ENCODE measurements at places on chromosomes 12 and 14.

DNA sequence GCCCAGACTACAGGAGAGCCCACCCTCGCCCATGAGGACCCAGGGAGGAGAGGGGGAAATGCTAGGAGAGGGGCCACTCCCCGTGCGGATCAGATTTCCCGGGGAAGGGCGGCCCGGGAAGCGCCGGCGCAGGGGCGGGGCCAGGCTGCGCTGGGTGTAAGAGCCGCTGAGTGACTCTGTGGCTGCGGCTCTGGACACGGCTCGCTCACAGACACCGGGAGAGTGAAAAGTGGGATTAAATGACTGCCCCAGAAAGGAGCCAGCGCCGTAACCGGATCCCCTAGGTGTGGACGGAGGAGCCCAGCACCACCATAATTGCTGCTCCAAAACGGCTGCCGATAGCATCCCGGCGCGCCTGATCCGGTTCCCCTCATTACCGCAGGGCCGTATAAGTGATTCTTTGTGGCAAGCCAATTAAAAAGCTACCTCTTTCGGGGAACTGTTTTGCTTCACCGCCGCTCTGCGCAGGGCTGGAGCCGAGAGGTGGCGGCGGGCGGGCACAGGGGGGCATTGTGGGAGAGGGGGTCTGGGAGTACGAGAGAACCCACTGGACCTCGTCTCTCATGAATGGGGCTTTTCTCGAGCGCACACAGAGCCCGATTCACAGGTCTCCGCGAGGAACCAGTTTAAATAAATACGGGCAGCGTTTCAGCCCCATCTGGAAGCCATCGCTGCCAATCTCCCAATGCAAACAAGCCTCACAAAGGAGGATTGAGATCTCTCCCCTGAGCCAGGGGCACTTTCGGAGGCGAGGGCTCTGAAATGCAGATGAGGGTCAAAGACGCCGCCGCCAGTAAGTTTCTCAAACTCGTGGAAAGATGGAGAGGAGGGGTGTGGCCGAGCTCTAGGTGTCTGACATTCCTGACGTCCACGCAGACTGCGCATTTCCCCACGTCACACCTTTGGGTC is 2.5 kb downstream of the COL2A1 start:
- peak; percentile 40 for DNase-seq

GRCh38 chr14:75915045-75915444 is 66.8 kb downstream of the TGFB3 start:
- no peak for DNase-seq

DNA sequence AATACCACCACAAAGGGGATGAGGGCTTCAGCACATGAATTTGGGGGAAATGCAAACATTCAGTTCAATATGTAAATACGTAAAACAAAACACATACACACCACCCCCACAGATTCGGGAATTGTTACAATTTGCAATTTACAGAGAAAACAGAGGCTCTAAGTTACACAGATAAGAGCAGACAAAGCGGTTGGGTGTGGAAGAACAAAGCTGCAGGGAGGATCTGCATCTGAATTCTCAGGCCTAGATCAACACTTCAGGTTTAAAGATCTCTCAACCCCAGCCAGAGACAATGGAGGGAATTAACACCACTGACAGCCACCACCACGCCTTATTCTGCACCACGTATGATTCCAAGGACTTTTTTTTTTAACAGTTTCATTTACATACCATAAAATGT is 375.5 kb downstream of the BCL11B start:
- DNase-seq: no peak

DNA sequence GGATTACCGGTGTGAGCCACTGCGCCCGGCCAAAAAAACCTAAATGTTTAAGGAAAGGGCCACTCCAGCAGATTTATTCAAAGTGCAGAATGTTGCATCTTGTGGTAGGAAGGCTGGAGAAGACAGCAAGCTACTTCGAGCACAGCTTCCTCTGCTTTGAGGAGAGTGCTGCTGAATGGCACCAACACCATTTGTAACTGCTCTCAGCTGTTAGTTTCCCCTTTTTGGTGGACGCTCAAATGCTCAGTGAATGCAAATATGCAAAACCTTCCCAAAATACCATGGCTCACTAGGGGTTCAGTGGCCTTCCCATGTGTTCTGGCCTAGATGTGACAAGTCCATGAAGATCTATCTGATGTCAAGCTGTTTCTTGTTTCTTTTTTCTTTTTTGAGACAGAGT is 2.9 kb upstream of the TDRD9 start:
- DNase-seq: peak; percentile 41

- DNase-seq: peak; percentile 80
Measured at GRCh38 chr12:93777254-93777653, 100.1 kb downstream of the CRADD start.

DNA sequence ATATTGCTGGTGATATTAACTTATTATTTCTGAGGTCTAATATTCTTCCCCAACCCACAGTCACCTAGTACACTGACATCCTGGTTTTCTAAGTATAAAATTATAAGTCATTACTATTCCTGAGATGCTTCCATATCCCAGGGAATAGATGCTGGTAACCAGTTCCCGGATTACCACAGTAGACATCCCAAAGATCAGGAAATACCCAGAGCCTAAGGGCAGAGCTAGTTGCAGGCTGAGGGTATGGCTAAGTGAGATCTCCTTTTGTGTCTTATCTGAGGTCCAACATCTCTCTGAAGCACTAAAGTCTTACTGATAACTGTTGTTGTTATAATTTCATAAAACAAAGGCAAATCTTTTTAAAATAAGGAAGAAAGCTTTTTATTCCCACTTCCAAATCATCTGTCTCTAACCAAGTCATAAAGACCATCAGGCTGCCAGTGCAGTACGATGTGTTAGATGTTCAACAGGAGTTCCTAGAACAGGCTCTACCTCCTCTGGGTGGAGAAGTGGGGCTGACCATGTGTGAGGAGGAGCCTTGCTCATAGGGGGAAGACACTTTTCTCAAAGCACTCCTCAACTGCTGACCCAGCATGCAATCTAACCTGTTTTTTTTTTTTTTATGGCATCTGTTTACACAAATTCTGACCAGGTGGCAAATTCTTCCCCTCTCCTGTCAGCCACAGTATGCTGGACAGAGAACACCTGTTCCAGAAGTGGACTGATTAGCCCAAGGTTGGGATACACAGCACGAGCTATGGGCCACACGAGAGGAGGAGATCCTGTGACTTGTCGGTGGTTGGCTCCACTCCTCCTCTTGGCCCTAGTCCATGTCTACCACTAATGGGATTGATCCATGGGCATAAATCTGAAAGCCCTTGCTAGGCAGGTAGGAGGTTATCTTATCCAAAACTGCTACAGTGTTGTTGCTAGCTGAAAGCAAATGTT is 16.1 kb upstream of the GRIP1 start:
- DNase-seq: no peak

Measured in suppressor macrophage (primary cell).